ENCODE measurements at places on chromosomes 6 and 20.

DNA sequence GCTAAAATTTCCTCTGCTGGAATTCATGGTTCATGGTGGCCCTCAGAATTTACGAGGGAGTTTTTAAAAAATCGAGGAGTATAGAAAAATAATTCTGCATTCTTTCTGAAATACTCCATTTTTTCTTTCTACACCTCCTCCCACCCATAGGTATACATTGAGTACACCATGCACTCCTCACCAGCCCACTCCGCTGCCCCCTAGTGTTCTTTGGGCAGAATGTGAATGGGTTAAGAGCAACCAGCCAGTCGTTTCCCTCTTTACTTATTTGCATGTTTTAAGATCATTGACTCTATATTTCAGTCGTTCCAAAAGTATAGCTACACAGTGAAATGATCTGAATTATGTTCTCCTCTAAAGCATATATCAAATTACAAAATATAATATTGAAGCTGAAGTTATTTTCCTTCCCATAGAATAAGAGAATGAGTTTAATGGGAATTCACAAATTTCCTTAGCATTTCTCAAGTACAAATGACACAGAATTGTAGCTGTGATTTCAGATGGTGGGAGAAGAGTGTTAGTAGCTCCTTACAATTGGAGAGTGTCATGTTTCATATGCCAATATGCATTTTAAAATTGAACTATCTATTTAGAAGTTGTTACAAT is 977.7 kb upstream of the SLC35B3 start:
- DNase-seq, result no peak

DNA sequence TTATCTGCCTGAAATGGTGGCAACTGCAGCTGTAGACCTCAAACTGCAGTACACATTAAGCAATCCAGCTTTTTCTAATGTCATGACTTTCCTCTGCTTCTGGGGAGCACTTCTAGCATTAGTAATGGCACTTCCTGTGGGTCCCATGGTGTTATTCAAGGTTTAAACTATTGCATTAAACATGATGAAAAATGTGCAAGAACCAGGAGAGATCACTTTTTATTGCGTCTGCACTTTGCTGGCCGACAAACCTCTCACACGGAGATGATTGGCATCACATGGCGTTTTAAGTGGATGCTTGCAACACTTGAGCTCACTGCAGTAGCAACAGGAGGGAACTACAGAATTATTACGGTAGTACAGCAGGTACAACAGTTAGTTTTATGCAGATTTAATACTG is 148.4 kb downstream of the HIVEP2 start:
- DNase-seq, result no peak

GRCh38 chr20:32184961-32185603 is 22.5 kb downstream of the PLAGL2 start:
- DNase-seq, result no peak

GRCh38 chr20:30499123-30499522 is 758.3 kb upstream of the DEFB115 start:
- no peak for DNase-seq

- no peak for DNase-seq
These were observed 21.0 kb downstream of the SULF2 start for GRCh38 chr20:47764154-47764733.

- DNase-seq, result no peak
These were observed 20.5 kb downstream of the TTLL2 start for GRCh38 chr6:167345348-167345747.

DNA sequence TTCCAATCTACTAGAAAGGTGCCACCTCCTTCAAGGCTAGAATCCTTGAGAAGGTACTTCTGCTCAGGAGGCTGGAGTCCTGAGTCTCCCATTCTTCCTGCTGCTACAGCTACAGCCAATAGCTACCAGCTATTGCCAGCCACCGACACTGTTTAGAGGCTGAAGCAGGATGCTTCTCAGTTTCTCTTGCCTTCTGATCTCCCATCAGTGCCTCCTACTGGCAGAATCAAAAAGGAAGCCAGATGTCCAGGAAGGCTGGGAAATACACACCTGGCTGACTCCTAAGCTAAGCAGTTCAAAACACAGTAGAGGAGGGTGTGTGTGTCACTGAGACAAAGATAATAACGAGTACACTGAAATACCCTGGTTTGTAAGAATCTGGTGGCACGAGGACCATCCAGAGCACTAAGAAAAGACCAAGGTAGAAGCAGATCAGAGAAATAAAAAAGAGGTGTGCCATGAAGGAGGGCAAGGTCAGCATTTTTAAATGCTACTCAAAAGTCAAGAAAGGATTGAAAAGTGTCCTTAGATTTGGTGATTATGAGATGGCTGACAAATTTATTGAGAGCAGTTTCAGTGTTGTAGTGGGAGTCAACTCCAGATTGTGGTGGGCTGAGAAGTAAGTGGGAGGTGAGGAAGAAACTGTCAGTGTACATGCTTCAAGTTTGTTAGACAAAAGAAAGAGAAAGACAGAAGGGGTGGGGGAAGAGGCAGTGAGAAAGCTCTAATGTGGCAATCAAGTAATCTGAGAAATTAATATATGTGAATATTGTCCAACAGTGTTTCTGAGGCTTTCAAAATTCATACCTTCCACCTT is 2.3 kb upstream of the HLA-DMA start:
- DNase-seq, result no peak

DNA sequence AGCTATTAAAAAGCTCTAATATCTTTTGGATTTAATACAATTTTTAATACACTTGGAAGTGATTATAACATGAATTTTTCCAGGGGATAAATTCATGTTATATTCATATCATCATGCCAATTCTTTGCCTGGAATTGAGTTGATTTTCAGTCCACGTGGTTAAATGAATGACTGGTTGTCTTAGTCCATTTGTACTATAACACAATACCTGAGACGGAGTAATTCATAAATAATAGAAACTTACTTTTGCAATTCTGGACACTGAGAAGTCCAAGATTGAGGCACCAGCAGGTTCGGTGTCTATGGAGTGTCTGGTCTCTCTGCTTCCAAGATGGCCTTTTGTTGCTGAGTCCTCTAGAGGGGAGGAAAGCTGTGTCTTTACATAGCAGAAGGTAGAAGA is 66.2 kb upstream of the TRDN start:
- no peak for DNase-seq

GRCh38 chr20:50331469-50332363 is 141.1 kb downstream of the CEBPB start:
- no peak for DNase-seq

DNA sequence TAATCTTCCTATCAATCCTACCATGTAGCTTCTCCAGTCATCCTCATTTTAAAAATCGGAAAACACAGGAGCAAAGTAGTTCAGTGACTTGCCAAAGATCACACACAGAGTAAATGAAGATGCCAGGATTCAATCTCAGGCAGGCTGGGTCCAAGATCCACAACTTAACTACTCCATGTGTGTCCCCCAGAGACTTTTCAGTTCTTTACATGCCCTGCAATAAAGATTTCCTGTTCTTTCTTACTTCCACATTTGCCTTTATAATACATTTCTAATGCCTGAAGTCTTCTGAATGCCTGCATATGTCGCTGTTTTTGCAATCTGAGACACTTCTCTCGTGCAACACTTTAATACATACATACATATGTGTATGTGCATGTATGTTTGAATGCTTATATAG is 121.7 kb upstream of the MARCKS start:
- DNase-seq, result no peak

DNA sequence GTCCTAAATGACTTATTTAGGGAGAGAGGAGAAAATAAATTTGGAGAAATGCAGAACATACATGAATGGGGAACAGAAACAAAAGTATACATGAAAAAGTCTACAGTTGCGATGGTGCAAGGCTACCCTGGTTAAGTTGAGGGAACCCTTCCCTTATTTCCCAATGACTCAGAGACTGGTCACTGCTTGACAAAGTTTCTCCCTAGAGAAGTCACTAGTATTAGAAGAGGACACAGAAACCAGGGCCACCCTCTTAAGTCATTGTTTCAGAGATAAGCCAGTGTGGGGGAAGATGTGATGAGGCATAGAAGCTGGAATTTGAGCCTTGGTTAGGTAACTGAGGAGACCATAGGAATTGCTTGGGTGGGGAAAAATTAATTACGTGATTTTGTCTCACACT is 24.4 kb upstream of the EDN1 start:
- DNase-seq, result peak; percentile 49

GRCh38 chr6:57085471-57085870 is 4.5 kb upstream of the ZNF451 start:
- no peak for DNase-seq

GRCh38 chr20:22544462-22544861 is 39.9 kb downstream of the FOXA2 start:
- DNase-seq, result no peak

- no peak for DNase-seq
These were observed 4.4 kb upstream of the RBM24 start for GRCh38 chr6:17276766-17277165.

GRCh38 chr20:57809661-57810172 is 99.9 kb upstream of the PMEPA1 start:
- DNase-seq, result no peak

- no peak for DNase-seq
These were observed 84.7 kb upstream of the SUPT3H start for GRCh38 chr6:45462190-45463134.

GRCh38 chr20:23403751-23404150 is 17.5 kb downstream of the NAPB start:
- no peak for DNase-seq

DNA sequence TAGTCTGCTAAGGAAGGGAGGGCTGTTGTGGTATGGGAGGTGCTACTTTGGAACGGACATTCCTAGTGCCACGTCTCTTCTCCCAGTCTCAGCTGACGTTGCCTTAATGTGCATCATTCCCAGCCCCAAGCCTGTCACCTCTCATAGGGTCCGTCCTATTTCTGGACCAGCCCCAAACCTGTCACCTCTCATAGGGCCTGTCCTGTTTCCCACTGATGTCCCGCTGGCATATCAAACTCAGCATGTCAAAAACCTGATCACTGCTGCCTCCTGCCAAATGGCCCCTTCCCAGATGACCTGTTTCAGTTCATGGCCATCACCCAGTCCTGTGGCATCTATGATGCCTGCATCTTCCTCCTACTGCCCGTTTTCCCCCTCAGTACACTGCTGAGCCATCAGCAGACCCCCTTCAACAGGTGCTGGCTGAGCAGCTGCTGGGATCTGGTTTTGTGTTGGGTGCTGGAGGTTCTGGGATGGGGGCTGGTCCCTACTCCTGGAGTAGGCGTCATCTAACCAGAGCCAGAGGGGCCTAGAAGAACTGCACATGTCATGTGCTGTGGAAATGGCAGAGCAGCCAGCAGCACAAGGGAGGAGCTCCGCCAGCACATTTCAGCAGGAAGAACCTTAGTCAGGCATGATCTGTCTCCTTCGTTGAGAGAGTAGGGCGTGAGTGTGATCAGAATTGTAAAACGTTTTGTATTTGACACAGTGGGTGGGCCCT is 3.3 kb downstream of the ENTPD6 start:
- DNase-seq, result no peak

DNA sequence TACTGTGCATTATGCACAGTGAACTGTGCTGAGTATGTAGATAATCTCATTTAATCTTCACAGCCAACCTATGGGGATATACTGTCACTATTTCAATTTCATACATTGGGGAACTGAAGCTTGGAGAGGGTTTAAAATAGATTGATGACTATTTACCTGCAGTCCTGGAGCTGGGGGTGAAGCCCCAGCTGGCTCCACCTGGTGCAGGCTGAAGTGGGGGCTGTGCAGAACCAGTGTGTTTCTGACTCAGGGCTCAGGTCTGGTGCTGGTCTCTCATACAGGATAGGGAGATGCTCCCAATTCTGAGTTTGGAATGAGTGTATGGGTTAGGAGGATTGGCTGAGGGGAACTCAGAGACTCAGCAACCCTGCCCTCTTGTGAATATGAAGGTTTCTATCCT is 176.1 kb upstream of the CEP162 start:
- no peak for DNase-seq

DNA sequence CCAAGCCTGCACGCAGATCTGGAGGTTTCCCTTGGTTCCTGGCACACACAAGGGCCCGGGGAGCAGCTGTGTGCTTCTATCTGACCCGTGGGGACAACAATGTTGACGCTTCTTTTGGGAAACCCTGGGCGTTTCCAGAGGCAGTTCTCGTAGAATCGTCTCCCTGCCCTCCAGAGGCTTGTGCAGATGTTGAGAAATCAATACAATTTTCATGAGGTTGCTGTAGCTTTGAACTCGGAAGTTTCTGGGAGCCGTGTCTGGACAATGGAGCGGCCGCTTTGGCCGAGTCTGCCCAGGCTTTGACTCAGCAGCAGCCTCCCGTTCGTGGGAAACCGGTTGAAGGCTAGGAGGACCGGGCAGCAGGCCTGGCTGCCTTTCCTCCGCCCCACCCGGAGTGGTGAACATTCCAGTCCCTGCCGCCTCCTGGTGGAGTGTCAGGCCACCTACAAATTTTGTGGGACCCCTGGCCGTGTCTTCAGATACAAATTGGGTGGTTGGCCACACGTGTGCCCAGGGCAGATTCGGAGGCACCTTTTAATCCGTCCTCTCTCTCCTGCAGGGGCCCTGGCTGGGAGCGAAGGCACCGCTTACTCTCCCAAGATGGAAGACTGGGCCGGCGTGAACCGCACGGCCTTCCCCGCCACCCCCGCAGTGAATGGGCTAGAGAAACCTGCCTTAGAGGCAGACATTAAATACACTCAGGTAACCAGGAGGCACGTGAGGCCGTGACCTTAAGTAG is 2.7 kb downstream of the PAX1 start:
- DNase-seq, result no peak

DNA sequence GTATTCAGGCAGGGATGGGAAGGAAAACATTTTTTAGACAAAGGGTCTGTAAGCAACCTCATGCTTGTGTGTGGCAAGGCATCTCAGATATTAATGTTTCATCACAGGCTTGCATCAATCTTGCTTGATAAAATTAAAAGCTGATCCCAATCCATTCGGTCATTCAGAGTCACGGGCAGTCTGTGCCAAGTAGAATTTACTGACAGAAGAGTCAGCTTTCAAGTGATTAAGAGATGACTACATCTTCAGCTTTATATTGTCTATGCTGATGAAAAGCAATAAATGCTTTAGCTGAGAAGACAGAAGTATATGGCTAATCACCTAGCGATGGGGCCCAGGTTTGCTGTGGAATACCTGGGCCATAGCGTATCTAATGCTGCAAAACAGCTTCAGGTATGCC is 3.5 kb downstream of the PLEKHG1 start:
- DNase-seq, result no peak

GRCh38 chr20:38221119-38221589 is 39.4 kb downstream of the KIAA1755 start:
- DNase-seq, result peak; percentile 58

DNA sequence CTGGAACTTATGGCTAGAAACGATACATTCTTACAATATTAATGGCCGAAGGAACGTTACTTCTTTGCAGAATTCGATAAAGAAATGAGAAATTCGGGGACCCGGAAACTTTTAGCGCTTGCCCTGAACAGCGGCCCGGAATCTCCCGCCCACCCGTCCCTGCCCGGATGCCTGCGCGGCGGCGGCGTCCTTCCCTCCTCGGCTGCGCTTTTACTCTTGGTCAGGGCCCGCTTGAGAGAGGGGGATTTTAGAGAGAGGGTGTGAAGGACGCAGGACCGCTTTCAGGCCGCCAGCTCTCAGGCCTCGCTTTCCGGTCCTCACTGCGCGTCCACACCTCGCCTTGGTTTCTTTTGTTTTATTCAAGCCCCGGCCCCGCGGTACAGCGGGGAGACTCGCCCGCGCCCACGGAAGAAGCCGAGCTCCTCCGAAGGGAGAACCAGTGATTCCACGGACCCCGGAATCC is 243.7 kb downstream of the ARID1B start:
- peak; percentile 63 for DNase-seq

All from CD4-positive, alpha-beta T cell treated with Interleukin-1 beta for 1 hour (primary cell).